ENCODE measurements at places on chromosomes 13 and 19. TPM values are rescaled to one million over a fixed set of nuclear protein-coding genes. Genes with fewer than 3 reads are reported as not detected.
A peak's percentile ranks its signal among the peaks of the same experiment; 100 is the strongest.

Gene ZNF813
- 0.97 TPM for polyA plus RNA-seq

GRCh38 chr19:35555301-35556005 is 8.0 kb downstream of the ATP4A start:
- peak; percentile 12 for DNase-seq

DNA sequence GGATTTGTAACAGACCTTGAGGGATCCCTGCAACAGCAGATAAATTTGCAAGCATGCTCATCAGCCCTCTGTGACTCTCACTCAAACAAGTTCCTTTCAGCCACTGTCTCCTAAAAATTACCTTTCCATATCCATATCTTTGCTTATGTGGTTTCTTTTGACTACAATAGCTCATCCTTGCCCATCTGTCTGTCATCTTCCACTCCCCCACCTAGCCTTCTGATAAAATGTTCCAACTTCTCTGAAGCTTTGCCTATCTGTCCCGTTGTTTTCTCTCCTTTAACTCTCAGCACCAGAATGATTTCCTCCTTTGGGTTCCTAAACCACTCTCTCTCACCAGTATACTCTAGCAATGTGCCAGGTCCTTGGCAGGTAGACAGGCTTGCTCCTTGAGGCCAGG is 194.5 kb downstream of the VWA8 start:
- DNase-seq = no peak

DNA sequence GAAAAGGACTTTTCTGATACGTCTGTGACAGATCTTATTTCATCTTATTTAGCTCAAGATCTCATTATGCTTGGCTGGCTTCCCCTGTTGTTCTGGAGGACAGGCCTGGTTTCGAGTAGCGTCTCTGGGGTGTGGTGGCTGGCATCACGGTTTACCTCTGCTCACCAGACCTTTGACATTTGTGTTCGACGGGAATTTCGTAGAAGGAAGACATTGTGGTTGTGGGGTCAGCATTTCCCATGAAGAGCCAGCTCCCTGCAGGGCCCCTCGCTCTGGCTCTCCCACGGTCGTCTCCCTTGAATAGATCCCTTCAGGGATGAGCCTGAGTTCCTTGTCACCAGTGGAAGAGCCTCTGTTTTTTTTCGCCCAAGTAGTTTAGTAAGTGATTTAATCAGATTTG is 78.6 kb upstream of the TEX29 start:
- DNase-seq = no peak

DNA sequence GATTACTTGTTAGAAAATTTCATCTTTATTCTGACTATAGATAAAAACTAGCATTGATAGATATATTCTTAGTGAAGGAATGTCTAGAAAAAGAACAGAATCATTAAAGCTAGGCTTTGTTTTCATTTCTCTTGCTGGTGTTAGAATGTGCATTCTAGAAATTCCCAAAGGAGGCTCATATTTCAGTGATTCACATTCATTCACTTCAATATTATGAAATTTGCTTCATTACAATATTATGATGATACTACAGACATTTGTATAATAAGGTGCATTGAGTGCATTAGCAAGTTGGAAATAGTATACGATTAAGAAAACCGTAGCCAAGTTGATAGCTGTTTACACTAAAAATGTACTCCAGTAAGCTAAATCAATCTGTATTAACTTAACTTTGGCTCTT is 70.7 kb upstream of the MYCBP2 start:
- DNase-seq = no peak

GRCh38 chr13:93714171-93714570 is 487.6 kb downstream of the GPC6 start:
- peak; percentile 50 for DNase-seq

GRCh38 chr13:93409816-93410215 is 183.2 kb downstream of the GPC6 start:
- DNase-seq = no peak

- no peak for DNase-seq
Measured at GRCh38 chr19:34393031-34393430, 11.2 kb upstream of the PDCD2L start.

GRCh38 chr13:74904556-74904955 is 577.4 kb downstream of the TBC1D4 start:
- DNase-seq = no peak

Gene RAB3A
- polyA plus RNA-seq = 1.9 TPM

Gene C13orf42
- not detected for polyA plus RNA-seq

DNA sequence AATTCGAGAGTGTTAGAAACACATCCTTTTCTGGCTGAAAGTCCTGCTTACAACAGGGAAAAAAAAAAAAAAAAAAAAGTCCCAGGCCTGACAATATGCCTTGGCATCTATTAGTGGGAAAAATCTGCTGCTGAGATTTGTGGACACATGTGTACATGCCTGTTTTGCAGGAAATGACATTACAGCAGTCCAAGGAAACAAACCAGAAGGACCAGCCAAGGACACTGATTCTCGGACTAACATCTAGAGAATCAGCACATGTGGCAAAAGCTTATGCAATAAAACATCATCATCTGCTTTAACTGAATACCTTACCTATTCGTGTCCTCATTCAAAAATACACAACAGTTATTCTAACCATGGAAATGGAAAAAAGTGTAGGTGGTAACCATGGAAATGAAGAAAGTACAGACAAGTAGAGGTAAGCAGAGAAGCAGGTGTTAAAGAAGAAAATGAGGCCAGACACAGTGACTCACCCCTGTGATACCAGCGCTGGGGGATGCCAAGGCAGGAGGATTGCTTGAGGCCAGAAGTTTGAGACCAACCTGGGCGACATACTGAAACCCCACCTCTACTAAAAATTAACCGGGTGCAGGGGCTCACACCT is 9.4 kb upstream of the DPY19L3 start:
- peak; percentile 44 for DNase-seq

GRCh38 chr13:73225990-73226389 is 167.2 kb downstream of the KLF5 start:
- no peak for DNase-seq
